Activated T-cell treated with anti-CD3 and anti-CD28 coated beads, Interleukin-2, amount 50 U/mL, for 1 hour (primary cell): ENCODE measurements at places on chromosomes 7 and 10.

- DNase-seq = no peak
Measured at GRCh38 chr7:65746398-65746669, 126.5 kb upstream of the VKORC1L1 start.

DNA sequence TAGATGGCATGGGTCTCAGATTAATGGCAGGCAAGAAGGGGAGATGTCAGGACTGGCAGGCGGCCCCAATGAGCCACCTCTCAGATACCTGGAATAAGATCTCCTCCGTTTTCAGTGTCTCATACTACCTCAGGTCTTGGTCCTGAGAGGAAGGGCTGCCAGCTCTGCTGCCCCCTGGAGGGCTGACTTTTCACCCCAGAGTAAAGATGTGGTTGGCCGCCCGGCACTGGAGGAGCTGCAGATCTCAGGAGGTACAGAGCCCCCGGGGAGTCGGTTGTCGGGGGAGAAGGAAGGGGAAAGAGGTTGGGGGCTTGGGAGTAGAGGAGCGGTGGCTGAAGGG is 642 bp upstream of the COL13A1 start:
- peak; percentile 22 for DNase-seq

DNA sequence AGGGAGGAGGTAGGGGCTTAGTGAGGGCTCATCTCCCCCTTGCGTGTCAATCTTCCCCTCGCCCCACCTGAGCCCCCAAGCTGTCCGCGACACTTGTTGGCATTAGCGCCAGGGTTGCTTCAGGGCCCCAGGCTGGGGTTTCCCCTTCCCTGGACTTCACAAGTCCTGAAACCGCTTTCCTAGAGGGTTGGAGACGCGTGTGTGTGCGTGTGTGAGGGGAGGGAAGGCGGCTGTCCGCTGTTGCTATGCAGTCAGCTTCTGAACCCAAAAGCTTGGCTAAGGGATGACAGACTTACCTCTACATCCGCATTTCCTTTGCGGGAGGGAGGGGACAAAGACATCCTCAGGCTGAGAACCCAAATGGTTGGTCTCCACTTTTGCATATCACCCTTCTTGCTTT is 803 bp downstream of the GOLGA7B start:
- no peak for DNase-seq

DNA sequence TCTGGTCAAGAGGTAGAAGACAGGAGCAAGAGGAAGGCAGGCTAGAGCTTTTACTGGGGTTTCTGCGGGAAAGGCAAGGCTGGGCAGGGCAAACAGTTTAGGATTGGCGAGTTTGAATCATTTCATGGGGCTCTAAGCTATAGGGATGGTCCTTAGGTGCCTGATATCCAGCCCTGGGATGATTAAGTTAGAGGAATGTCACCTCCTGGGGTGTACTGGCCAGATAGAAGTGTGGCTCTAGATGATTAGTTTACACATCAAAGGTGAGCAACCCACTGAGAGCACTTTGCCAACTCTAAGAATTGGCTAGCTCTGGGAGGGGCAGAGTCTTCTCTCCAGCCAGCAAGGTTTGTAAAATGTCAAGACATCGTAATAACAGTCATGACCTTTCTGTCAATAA is 52.4 kb downstream of the ZNF365 start:
- no peak for DNase-seq

GRCh38 chr7:13169356-13169755 is 481.9 kb downstream of the ARL4A start:
- DNase-seq = no peak
